T-helper 2 cell (primary cell): ENCODE measurements at places on chromosomes 7 and 10.

DNA sequence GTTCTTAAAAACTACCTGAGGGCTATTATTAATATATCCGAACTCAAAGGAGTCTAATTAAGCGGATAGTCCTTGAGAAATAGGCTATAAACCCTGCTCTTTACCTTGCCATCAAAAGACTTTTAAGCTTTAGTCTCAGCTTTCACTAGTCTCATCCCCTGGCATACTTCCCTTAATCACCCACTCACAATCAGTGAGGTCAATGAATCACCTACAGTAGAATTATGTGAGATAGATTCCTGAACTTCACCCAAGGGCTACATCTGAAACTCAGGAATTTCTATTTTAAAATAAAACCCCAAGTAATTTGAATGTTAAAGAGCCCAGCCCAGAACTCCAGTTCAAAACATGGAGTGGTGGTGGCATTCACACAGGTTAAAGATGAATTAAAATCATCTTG, 108.7 kb downstream of the ETV1 start:
- DNase-seq: no peak

GRCh38 chr10:8260645-8261044, 206.2 kb downstream of the GATA3 start:
- DNase-seq: no peak

- no peak for DNase-seq
Observed at GRCh38 chr7:31027161-31027965, 24.7 kb upstream of the ADCYAP1R1 start.

GRCh38 chr7:136183981-136184380, 206.8 kb upstream of the MTPN start:
- no peak for DNase-seq

GRCh38 chr10:107553470-107553869, 389.0 kb upstream of the SORCS1 start:
- no peak for DNase-seq

- no peak for DNase-seq
Observed at GRCh38 chr7:31744294-31744874, 57.4 kb downstream of the PPP1R17 start.

GRCh38 chr7:29154076-29154475, 7.7 kb upstream of the CPVL start:
- DNase-seq: no peak

GRCh38 chr7:20484356-20484755, 131.1 kb upstream of the ABCB5 start:
- no peak for DNase-seq

DNA sequence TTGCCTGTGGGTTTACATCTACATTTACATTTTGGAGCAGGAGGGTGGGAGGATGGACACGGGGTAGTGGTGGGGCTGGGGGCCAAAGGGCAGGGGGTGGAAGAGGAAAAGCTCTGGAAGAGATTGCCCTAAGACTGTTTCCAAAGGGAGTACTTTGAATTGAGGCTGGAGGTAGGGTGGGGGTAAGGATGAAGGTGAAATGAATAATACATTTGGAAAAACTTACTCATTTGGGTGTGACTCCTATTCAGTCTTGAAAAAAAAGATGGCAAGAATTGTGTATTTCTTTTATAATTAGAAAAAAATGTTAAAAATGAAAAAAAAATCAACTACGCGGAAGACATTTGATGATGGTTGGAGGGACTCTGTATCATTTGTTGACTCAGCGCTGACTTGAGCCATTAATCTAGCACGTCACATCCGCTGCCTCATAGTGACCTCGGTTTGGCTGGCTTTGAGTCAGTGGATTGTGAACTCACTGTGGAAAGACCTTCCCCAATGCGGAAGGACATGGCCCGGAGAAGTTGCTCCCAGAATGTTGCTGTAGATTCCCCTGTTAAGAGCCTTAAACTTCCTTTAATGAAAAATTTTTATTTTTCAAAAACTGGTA, 2.8 kb downstream of the FAM180A start:
- no peak for DNase-seq

- DNase-seq: no peak
Observed at GRCh38 chr10:620417-620816, 69.1 kb downstream of the DIP2C start.

DNA sequence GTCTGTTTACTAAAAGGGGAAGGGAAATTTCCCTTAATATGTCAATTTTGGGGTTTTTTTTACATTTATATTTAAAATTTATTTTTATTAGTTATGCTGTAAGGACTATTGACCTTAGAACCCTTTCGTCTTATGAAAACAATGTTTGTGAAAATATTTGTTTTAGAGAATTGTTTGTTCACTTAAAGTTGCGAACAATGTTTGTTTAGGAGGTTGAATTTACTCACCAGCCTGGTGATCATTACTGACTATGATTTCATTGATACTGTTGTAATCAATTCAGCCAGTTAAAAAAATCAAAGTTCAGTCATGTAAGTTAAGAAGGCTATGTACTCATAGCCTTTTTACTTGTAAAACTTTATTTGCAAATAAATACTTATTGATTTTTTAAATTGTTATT, 27.4 kb upstream of the TSPAN13 start:
- DNase-seq: no peak

DNA sequence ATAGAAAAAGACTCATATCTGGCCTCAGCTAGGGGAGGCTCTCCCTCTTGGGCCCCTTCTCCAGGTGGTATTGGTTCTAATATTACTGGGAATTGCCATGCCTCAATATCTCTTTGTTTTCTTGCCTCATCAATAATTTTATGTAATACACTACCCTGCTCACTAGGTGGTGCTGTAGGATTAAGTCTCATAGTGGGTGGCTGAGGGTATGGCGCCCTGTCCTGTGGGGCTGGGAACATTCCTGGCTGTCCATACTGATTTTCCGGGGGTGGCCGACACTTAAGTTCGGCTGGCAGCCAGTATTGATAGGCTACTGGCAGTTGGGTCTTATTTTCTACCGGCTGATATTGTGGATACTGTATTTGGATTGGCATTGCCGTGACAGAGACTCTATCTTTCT, 9.0 kb upstream of the TAS2R3 start:
- DNase-seq: no peak

- DNase-seq: no peak
Observed at GRCh38 chr10:70765794-70766594, 19.2 kb downstream of the TBATA start.

- DNase-seq: no peak
Observed at GRCh38 chr7:35848725-35849124, 47.9 kb downstream of the SEPTIN7 start.

GRCh38 chr10:102812231-102812876, 24.9 kb downstream of the CYP17A1 start:
- peak; percentile 86 for DNase-seq

DNA sequence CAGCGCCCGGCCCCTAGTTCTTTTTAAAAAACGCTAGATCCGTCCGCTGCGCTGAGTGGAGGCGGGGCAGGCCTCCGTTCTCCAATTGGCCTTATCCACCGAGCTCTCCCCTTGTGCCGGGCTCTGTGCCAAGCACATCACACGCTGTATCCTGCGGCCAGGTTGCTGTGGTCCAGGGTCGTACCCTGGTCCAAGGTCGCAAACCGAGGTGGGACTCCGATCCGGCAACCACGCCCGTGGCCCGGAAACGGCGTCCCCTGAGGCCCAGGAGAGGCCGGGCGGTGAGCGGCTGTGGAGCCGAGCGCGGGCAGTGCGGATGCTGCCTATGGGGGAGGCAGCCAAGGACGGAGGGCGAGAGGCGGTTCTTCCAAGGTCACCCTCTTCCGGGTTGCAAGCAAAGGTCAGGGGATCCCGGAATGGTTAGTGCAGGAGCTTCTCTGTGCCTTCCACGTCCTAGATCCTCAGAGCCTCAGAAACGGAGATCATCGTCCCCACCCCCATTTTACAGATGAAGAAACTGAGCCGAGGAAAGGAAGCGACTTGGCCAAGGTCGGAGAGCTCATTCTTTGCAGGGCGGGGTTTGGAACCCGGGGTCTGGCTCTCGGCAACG, 72.4 kb upstream of the LRRC4 start:
- no peak for DNase-seq

- DNase-seq: no peak
Observed at GRCh38 chr10:25508112-25508815, 333.5 kb downstream of the GPR158 start.
